ENCODE measurements at places on chromosomes 5 and 9.

DNA sequence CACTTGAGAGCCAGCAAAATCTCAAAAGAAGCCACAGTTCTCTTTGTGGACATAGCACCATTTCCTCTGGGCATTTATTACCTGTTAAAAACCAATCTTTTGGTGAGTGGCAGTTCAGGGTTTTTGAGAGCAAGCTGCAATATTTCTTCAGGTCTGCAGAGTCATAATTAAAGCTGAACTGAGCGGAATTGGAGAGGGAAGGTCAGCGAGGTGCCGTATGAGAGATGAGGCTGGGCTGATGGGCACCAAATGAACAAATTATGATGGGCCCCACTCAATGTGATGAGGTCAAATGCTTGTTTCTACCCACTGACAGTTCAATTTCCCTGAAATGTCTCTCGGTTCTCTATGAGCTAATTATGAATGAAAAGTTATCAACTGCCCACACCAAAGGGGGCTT, 231.9 kb downstream of the AP3B1 start:
- DNase-seq = no peak

DNA sequence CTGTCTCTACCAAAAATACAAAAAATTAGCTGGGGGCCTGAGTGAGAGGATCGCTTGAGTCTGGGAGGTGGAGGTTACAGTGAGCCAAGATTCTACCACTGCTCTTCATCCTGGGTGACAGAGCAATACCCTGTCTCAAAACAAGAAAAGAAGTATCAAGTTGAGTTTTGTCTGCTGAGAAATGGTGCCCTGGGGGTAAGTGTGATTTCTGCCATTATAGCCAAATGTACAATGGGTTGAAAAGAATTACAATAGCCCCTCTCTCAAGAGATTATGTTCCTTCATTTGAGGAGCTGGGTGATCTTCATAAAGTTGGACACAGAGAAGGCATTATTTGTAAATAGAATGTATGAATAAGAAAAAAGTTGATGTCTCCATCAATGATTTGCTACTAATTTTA, 189.4 kb downstream of the GOLPH3 start:
- DNase-seq = no peak

- no peak for DNase-seq
Observed at GRCh38 chr9:93093127-93093876, 2.7 kb upstream of the CARD19 start.

DNA sequence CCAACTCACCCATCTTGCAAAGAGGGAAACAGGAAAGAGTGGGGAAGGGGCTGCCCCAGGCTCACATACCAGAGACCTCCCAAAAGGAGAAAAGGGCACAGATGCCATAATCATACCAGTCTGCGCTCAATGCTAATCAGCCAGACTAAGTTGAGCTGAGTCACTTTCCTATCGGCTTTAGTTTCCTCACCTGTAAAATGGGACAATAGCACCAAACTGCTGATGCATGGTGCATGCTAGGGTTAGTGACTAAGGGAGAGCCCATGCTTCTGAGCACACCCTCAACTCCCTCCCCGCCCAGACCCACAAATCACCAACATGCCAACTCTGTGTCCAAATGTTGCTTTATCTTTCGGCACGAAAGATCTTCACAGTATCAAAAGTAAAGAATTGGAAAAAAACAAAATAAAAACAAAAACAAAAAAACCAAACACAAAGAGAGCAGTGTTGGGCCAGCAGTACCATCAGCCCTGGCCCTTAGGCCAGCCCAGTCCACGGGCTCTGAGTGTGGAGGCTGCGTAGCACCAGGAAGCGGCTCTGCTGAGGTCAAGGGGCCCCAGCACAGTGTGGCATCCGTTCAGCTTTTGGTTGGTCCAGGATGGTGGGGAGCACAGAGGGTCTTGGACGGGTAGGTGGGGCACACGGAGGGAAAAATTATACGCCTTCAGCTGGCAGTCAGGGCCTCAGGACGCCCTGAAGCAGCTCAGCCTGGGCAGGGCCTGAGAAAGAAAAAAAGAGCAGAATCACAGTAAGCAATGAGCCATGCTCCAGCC, 2.9 kb upstream of the DDX41 start:
- DNase-seq = no peak

DNA sequence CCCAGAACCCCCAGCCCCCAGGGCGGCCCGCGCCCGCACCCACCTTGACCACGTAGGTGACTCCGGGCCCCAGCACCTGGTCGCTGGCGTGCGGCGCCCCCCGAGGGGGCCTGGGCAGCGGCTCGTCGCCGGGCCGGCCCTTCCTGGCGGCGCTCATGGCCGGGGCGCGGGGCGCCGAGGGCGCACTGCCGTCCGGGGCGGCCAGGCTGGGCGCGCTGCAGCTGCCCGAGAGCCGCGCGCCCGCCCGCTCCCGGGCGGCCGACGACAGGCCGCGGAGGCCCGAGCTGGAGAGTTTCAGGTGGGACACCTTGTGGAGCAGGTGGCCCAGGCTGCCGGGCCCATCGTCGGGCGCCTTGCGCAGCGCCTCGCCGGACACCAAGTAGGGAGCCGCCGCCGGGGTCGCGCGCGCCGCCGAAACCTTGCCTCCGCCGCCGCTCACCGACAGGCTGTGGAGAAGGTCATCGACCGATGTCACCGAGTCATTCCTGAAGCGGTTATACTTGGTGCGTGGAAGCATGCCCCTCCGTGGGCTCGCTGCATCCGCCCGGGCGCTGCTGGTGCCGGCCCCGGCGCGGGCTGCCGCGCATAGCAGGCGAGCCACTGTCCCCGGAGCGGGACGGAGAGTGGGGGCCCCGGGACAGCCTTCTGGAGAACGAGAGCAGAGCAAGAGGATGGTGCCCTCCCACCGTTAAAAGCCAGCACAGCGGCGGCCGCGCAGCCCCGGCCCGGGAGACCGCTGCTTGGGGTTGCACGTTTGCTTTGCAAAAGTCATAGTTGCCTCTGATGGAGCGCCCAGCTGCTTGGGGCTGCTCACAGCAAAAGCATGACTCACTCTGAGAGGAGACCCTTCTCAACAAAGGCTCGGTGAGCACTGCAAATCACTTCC, at the start of gene SHC3:
Gene SHC3, minus strand, starts transcription at position 875 of the 886 bp plus-strand sequence. Its CDS starts 358 bp downstream, at position 517.
- DNase-seq = no peak

- no peak for DNase-seq
Observed at GRCh38 chr5:90312027-90312426, 97.5 kb downstream of the CETN3 start.

DNA sequence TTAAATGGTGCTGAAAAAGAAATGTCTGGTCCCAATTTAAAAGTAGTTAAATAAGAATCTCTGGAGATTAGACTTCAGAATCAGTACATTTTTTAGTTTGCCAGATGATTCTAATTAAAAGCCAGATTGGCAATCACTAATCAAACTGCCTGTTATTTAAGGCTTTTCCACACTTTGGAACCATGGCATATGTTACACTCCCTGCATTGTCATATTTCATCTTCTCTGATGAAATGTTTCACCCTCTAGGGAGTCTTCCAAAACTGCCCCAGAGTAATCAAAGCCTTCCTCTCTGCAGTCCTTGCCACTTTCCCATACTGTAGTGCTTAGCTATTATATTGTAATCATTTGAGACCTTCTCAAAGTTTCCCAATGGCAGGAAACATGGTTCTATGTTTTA, 17.5 kb upstream of the OR13C9 start:
- no peak for DNase-seq

DNA sequence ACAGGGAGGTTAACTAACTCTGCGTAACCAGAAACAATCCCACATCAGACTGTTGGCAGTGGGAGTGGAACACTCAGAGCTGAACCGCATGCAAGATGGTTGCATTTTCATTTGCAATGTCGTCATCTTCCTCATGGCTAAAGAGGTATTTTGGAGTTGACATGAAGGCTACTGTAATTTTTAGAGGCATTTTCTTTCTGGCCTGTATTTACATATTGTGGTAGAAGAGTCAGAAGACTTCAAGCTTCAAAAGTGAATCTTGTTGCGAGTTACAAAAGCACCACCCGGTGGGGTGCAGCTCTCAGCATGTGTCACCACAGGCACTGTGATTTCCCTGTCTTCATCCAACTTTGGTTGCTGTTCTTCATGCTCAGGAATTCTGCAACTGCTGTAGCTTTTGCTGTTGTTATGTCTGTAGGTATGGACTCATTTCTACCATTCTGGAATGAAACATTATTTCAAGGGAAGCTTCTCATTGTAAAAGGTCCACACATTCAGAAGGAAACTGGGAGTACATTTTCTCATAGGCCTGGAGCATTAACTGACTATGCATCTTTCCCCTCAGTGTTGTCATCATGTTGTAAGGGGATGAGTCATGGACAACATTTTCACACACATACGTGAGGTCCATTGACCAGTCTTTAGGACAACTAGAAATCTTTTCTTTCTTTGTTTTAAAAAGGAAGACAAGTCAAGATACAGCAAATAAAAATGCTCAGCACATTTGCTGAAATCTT, 35.4 kb upstream of the GDNF start:
- no peak for DNase-seq

GRCh38 chr9:127974001-127974768, 6.6 kb downstream of the EEIG1 start:
- no peak for DNase-seq

- no peak for DNase-seq
Observed at GRCh38 chr5:120405286-120405864, 58.7 kb upstream of the PRR16 start.

DNA sequence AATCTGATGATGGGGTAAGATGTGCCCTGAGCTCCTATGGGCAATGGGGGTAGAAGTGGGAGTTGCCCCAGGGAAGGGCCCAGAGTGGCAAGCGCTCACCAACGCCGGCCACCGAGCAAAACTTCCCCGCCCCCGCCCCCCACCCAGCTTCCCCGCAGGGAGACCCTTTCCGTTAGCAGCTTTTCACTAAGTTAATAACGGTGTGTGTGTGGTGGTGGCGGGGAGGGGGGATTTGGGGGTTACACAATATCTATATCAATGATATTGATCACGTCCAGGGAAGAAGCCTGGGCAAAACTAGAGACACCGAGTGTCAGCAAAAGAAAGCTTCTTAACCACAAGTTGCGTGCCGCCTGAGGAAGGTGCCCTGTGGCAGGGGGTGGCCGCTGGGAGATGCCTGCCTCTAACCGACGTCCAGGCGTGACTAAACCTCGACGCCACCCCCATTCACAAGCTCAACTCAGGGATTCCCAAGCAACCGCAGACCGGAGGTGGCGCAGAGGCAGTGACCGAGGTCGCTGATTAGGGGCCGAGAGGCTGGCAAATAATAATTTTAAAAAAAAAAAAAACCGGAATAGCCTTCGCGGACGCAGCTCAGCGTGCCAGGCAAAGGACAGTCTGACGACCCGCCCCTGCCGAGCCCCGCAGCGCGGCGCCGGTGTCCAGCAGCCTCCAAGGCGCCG, 222.6 kb downstream of the MEF2C start:
- no peak for DNase-seq

DNA sequence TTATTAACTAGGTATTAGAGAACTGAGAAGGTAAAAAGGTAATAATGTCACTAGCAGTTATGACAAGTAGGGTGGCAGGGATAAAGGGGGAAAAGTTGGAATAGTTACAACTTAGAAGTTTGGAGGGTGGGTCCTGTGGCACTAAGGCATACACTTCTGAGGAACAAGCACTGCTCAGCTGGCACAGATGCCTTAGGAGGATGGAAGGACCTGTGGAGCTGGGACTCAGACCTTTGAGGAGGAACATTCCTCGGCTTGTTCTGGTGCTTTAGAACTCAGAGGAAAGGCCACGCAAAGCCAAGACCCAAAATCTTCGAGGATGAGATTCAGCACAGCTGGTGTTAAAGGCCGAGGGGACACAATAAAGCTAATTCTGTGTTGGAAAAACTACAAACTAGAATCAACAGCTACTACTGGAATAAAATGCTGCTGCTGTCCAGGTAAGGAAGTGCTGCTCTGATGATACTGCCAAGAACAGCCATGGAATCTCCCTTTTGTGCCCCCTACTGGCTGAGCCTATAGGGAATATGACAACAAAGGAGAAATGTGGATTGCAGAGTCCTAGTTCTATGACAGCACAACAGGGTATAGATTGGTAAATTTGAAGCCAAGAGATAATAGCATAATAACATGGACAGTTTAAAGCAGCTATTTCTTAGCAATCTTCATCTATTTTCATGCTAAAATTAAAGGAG, 126.7 kb downstream of the SLC25A46 start:
- DNase-seq = no peak

- no peak for DNase-seq
Observed at GRCh38 chr9:130682421-130683121, 11.0 kb upstream of the EXOSC2 start.
